ENCODE measurements at places on chromosomes 5 and 9.

DNA sequence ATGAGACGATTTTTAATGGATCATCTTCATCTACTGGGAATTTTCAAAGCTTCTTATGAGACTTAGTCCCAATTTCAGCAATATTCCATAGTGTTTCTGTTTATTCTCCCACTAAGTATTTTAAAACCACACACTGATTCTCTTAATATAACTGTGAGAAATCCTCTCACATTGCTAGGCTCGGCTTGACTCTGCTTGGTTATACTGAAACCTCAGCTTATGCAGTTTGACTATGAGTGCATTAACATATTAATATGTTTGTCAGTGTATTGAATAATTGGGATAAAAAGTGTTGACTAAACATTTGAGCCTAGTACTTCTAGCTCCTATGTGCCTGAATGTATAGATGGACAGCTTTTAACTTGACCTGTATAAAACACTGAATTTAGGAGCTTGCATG lies 298.5 kb upstream of the IZUMO3 start:
- DNase-seq, result no peak

GRCh38 chr9:73437758-73438157 lies 286.1 kb downstream of the ANXA1 start:
- DNase-seq, result no peak

GRCh38 chr5:142876817-142877216 lies 106.6 kb downstream of the ARHGAP26 start:
- DNase-seq, result no peak

- DNase-seq, result no peak
Measured at GRCh38 chr9:8251566-8251965, 452.0 kb upstream of the DMAC1 start.

DNA sequence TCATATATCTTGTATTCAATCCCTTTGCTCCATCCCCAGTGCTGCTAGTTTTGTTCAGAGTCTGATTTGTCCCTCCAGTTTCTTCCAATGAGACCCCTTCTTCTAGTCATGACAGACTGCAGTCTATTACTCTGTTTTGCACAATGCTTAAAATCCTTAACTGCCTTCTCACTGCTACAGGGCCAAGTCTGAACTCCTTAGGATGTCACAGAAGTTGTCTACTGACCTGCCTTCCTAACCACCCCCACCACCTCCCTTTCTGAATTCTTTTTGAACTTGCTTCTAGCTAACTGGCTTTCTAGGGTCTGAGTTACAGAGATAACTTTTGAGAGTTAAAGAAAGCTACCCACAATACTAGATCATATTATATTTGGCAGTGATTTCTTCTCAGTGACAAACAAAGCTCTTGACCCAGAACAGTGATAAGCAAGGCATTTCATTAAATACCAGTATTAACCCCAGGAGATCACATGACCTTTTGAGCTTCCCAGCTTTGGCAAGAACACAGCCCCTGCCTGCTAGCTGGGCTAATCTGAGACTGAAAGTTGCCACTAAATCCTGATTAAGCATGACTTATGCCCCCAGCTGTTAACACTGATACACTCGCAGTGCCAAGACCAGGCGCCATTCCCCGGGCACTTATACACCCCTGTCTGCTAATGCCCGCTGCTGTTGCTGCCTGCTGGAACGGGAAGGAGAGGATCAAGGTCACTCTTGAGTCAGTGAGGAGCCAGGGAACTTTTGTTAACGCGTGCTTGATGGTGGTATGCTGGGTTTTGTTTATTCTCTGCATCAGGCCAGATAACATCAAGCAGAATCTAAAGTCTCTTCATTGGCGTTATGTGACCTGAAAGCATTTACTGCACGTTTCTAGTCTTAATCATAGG lies 36.4 kb upstream of the ADAMTSL1 start:
- DNase-seq, result no peak

DNA sequence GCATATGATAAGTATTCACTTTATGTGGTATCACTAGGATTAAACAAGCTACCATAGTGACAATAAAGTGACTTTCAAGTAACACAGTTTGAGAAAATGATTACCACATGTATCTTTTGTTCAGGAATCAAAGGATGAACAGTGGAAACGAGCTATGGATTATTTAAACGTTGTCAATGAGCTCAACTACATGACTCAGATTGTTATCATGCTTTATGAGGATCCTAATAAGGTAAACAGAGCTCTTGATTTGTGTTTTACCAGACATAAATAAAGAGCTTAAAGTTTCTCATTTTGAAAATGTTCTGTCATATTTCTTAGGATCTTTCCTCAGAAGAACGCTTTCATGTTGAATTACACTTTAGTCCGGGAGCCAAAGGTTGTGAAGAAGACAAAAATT lies 57.4 kb downstream of the PPIP5K2 start:
- no peak for DNase-seq

GRCh38 chr9:110919609-110920008 lies 118.7 kb downstream of the LPAR1 start:
- no peak for DNase-seq

DNA sequence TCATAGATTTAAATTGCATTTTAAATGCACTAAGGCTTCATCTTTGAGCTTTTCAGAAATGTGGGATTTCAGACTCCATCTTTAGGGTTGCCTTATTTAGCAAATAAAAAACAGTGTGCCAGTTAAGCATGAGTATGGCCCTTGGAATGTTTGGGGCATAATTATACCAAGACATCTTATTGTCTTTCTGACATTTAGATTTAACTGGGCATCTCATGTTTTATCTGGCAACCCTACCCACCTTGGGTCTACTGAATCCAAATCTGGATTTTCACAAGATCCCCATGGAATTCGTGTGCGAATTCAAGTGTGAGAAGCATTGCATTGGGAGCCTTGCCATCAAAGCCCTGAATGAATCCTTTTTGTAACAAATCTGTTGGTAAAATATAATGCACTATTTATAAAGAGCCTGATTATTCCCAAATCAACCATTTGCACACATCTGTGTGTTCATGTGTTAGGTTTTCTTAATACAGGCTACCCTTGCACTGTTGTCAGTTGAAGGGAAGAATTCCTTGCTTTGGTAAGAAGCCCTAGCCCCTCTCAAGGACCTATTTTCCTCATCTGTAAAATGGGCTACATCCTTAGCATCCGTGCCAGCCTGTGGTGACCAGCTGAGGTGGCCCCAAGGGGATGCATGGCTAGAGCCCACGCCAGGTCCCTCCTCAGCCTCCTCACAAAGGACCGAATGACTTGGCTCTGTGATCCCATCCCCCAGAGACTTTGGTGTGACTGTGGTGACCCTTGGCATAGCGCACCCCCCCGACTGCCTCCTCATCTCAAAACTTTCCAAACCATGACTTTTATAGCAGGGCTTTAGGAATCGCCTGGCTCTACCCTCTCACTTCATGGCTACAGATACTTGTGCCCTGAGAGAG lies 8.1 kb downstream of the GSN start:
- DNase-seq, result no peak
